ENCODE measurements at places on chromosomes 1 and 21.

DNA sequence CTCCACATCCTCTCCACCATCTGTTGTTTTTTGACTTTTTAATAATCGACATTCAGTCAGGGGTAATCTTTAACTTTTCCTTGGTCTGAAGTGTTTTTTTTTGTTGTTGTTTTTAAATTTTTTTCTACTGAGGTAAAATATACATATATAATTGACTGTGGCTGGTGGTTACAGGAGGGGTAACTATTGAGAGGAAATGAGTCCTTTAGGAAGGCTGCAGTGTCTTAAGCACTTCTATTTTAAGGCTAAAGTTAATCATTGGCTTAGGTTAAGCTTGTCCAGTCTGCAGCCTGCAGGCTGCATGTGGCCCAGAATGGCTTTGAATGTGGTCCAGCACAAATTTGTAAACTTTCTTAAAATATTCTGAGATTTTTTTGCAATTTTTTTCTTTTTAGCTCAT lies 172.5 kb downstream of the CTH start:
- DNase-seq, result no peak

GRCh38 chr1:160219062-160219929 lies 14.1 kb downstream of the PEA15 start:
- DNase-seq, result no peak

GRCh38 chr1:182575540-182576149 lies 13.4 kb downstream of the RNASEL start:
- no peak for DNase-seq

GRCh38 chr1:100290291-100290690 lies 24.3 kb downstream of the RTCA start:
- DNase-seq, result no peak

DNA sequence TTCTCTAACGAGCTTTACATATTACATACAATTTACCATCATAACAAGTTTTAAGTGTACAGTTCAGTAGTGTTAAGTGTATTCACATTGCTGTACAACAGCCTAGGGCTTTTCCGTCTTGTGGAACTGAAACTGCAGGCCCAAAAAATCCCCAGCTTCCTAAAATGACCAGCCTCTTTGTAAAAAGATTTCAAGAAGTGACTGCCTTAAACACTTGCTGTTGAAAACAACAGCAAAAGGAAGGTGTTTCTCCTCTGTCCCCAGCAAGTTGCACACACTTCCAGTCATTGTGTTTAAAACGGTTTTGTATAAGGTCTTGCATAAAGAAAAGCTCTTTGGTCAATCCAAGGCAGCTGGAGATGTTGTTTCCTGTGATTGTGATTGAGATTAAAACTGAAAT lies 16.0 kb upstream of the GBP1 start:
- DNase-seq, result no peak

- DNase-seq, result no peak
These were observed 74.7 kb downstream of the NTPCR start for GRCh38 chr1:233025157-233025556.

DNA sequence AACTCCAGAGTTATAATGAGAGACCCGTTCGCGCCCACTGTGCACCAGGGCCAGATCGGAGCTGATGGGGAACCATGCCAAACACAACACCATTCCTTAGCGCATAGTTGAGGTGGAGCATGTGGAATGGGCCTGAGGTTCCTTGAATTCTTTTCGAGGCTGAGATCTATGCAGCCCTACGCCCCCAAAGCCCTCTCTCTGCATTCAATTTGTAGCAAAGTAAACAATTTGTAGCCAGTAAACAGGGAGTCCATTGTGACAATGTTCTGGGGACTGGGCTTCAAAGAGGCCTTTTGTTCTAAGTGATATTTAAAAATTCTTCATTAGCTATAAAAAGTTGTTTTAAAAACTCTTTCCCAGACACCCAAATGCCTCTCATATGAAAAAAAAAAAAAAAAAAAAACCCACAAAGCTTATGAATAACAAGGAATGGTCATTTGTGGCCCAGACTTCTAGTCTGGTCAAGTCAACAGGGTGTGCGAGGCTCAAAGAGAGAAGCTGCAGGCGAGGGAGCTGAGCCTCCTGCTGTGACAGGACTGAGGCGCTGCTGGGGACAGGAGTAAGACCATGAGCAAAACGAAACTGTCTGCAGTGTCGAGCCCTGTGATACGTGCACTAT lies 30.6 kb upstream of the KCNE2 start:
- DNase-seq, result no peak

- DNase-seq, result peak; percentile 54
These were observed 1.6 kb downstream of the SH3D21 start for GRCh38 chr1:36307601-36308330.

- DNase-seq, result no peak
These were observed 185.4 kb downstream of the LYPLAL1 start for GRCh38 chr1:219359126-219359525.

DNA sequence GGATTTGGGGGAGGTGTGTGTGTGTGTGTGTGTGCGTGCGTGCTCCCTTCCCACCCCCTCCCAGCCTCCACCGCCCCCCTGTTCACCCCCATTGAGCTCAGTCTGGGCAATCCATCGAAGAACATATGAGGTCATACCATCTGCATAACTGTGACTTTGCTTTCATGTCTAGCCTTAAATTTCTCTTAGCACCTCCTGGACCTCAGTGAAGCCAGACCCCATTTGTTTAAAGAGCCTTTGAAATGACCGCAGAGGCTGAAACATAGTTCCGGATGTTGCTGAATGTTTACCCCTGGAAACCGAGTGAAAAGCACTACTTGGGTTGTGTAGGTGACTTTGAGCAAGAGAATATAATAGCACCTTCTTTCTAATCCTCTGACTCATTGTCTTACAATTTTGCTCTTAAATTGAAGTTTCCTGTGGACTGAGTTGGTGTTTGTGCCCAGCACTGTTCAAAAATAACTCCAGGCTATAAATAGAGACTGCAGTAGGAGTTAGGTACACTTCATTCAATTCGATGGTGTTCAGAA lies 75.4 kb downstream of the UBE4B start:
- DNase-seq, result no peak

Data from activated CD8-positive, alpha-beta memory T cell treated with anti-CD3 and anti-CD28 coated beads for 24 hours (primary cell).